Mesothelial cell of epicardium (in vitro differentiated cells): ENCODE measurements at places on chromosomes 13 and 19.

- no peak for DNase-seq
Measured at GRCh38 chr13:23644527-23645138, 74.4 kb downstream of the TNFRSF19 start.

GRCh38 chr19:38199340-38199739, 24.7 kb downstream of the DPF1 start:
- no peak for DNase-seq

- peak; percentile 21 for DNase-seq
Measured at GRCh38 chr13:24922387-24922744, 158.4 kb downstream of the RNF17 start.

DNA sequence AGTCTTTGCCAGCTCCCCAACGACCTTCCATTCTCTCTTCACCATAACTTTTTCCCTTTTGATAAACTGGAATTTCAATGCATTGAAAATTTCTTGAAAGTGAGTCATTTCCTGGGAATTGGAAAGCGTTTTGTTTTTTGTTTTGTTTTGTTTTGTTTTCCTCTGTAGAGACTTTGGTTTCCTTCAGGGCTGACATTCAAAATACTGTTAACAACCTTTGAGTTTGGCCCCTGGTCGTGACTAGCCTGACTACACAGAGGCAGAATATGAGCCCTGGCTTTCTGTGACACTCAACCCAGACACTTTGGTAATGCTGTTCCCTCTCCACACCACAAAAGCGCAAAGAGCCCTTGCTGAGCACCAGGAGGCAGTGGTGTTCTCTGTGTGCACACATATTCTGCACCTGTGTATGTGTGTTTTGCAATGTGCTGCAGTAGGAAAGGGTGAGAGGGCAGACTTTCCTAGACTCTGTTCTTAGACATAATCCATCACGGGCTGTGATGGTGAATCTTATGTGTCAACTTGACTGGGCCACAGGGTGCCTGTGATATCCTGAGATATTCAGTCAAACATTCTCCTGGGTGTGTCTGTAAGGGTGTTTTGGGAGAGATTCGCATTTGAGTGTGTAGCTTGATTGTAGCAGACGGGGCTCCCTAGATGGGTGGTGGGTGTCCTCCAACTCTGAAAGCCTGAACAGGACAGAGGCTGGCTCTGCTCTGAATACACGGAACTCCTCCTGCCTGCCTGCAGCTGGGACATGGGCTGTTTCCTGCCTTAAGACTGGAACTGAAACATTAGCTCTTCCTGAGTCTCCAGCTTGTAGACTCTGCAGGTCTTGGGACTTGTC, 29.5 kb upstream of the ANKRD10 start:
- no peak for DNase-seq

DNA sequence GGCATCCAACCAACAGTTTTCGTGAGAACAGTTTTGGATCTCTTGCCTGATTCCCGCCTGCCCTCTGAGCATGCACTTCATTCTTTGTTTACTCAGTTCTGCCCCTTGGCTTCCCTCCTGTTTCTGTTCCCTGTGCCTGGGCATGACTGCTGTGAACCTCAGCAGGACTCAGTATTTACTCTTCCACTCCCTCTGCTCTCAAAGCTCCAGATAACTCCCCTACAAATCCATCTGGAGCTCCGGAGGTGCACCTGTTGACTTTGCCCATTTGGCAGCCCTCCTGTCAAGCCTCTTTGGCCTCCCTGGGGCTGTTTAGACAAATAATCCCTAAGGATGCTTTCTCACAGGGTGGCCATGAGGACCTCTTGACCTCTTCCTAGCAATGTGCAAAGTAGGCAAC, 34.2 kb upstream of the ARGLU1 start:
- DNase-seq: no peak

- DNase-seq: no peak
Measured at GRCh38 chr13:99289674-99290337, 17.4 kb downstream of the GPR183 start.

- no peak for DNase-seq
Measured at GRCh38 chr13:65670014-65670625, 1560.0 kb downstream of the PCDH9 start.

DNA sequence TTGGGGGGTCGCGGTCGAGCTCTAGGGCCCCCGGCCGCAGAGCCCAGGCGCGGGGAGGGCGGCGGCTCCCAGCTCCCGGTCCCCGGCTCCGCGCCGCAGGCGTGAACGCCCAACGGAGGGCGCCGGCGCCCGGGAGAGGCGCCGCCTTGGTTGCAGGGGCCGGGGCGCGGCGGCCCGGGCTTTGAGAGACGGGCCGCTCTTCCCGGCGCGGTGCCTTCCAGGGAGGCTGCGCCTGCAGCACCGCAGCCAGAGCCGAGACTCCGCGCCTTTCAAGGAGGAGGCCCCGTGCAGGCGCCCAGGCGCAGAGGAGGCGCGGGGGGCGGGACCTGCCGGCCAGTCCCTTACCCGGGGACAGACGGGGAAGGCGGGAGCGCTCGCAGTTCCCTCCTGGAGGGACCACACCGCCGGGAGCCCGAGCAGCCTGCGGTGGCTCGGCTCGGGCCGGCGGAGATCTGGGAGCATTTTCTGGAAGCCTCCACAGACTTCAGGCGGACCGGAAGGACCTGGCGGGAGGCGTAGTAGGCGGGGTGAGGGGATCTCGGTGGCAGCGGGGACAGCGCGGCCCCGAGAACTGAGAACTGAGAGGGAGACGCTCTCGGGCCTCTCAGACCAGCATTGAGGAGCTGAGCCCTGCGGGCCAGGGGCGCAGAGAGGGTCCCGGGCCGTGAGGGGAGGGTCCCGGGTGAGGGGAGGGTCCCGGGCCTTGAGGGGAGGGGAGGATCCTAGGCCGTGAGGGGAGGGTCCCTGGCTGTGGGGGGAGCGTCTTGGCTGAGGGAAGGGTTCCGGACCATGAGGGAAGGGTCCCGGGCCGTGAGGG, 25.5 kb upstream of the MCF2L start:
- DNase-seq: no peak

DNA sequence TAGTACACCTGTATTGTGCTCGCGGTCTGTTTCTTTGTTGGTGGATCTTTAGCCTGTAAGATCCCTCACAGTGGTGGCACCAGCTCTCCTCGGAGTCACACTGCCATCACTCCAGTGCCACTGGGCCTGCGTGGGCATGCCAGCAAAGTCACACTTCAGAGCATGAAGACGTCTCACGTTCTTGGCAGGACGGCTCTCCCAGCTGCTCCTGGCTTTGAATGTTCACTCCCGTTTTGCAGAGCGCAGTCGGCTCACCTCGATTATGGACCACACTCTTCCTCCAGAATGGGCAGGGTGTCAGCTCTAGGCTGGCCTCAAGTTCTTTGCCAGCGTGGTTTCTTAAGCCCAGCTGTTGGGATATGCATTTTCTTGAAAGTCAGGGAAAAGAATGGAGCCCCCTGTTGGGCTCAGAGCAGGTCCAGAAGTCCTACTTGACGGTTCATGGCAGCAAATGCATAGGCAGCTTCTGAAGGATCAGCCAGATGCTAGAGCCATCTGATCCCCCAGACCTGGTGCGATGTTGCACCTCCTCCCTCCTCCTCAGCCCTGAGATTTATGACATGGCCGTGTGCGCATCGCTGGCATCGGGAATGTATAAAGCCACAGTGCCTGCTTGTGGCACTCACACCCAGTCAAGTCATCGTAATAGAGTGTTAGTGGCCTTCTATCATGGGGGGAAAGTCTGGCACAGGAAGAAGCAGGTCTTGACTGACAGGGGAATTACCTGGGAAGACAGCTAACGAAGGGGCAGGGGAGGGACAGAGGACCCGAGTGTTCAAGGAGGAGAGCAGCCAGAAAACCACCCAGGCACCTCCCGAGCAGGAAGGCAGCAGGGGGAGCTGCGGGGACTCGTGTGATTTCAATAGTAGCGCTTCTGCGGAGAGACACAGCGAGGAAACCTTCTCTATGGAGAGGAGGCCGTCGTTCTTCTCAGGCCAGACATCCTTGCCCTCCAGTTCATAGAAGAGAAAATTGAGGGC, 40.2 kb upstream of the NPAS1 start:
- DNase-seq: no peak

- no peak for DNase-seq
Measured at GRCh38 chr19:15733895-15734294, 3.9 kb upstream of the OR10H3 start.

DNA sequence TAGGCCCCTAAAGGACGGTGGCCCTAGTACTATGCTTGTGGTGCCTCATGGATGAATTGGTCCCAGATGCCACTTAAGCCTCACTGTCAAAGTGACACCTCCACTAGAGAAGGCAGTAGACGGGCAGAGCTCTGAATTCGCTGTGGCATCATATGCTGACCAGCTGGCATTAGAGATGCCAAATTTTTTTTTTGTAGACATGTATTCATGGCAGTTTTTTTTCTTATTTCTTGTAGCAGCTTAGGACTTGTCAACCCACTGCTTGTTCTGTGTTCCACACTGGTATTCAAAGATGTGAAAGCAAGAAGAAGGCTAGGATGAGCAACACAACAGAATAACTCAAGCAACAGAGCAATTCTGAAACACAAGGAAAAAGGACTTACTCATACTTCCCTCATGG, 212.5 kb downstream of the DLEU7 start:
- DNase-seq: no peak

DNA sequence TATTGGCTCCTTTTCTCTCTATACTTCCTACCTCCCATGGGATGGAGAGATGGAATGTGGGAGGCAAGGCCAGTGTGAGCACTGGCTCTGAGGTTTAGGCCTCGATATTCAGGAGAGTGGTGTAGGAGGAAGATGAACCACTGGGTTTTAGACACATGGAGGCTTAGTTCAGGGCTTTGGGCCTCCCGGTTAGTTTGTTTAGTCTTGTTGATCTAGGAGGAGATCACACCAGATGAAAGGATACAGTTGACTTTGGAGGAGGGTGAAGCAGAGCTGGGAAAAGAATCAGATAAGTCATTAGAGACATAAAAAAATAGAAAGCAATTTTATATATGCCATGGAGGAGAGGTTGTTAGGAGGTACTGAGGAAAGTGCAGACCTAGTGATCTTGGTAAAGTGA, 30.9 kb downstream of the RNASEH2B start:
- DNase-seq: no peak

- no peak for DNase-seq
Measured at GRCh38 chr19:48405850-48406249, 12.4 kb downstream of the GRIN2D start.

DNA sequence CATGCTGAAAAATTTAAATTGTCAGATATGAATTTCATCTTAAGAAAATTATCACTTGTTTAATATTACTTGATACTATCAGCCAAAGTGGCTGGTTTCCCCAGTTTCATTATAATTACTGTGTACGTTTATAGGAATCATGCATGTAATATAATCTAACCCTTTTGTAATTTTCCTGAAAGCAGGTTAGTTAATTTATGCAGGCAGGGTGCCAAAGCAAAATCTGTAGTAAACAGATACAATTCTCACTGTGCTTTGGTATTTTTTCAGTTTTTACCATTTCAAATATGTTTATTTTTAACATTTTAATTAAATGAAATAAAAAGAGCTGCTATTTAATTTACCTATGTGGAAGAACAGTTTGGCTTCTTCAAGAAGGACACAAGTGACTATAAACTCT, 1227.5 kb upstream of the MIR17HG start:
- DNase-seq: no peak

DNA sequence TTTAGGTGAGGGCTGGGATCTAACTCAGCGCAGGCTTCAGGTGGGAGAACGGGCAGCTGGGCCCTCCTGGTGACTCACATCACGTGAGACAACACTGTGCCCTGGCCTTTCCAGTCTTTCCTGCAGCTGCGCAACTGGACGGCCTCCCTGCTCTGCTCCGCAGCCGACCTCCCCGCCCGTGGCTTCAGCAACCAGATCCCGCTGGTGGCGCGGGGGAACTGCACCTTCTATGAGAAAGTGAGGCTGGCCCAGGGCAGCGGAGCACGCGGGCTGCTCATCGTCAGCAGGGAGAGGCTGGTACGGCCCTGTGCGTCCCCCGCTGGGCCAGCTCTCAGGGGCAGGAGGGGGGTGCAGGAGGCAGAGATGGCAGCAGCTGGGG, 8.8 kb downstream of the SPPL2B start:
- peak; percentile 74 for DNase-seq

GRCh38 chr19:56839652-56840450, 675 bp downstream of the PEG3 start:
- no peak for DNase-seq

GRCh38 chr19:1650650-1651567, 1.5 kb downstream of the TCF3 start:
- no peak for DNase-seq

DNA sequence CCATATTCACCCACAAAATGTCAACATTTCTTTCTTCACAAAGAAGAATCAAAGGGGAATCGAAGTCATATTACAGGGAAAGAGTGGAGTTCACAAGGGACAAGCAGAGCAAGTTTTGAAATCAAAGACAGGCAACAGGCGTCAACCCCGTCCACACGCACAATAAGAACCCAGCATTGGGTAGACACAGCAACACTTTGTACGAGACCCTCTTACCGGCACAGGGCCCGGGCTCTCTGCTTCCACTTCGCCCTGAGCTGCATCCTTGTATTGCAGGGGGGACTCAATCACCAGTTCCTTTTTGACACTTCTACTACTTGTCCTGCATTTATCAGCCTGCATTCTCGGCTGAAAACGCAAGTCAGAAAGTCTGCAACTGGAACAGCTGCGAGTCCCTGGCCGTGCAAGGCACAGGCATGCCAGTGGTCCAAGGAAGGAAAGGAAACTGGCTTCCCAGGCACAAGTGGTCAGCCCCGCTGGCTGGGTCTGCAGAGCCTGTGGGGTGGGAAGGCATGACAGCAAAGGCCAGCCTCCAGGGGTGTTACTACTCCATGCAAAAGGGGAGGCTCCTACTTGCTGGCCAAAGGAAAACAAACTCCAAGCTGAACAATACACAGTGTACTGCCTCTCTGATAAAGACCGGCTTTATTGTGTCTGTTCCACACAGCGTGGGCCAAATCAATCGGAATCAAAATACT, at the start of gene DOCK9:
DOCK9 (minus strand) TSS at position 497 of the 698 bp plus-strand sequence; CDS start at position 342, 155 bp downstream.
- DNase-seq: no peak

DNA sequence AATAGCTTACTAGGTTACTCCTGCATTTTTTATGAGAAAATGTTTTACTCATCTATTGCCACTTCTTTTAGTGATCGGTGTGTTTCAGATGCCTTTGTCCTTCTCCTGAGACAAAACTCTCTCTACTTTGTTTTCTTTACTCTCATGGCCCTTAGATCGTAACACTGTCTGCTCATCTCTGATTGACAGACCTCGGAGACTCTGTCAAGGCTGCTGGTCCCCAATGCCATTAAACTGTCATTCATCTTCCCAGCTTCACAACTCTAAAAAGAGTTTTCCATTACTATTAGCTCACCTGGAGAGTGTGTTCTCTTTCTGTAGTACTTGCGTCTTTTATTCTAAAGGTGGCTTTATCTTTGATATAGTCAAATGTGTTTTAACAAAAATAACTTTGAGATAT, 765.2 kb downstream of the SLITRK1 start:
- no peak for DNase-seq
